ENCODE measurements at places on chromosomes 2 and 18.

- no peak for DNase-seq
These were observed 18.2 kb upstream of the CALCRL start for GRCh38 chr2:187466129-187466792.

GRCh38 chr2:107001551-107001950 lies 115.6 kb upstream of the ST6GAL2 start:
- DNase-seq, result no peak

DNA sequence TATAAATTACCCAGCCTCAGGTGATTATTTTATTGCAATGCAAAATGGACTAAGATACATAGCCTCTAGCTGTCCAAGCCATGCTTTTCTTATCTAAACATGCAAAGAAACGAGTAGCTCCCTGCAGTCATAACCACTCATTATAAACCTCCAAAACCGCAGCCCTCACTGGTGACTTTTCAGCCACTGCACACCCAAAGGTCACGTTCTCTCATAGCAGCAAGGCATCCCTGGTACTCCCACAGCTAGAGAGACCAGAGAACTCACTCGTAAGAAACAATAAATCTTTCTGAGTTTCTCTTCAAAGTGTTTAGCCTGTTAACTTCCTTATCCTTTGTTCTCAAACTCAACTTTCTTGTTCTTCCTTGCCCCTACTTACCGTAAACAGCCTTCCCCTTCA lies 28.5 kb upstream of the RALBP1 start:
- no peak for DNase-seq

DNA sequence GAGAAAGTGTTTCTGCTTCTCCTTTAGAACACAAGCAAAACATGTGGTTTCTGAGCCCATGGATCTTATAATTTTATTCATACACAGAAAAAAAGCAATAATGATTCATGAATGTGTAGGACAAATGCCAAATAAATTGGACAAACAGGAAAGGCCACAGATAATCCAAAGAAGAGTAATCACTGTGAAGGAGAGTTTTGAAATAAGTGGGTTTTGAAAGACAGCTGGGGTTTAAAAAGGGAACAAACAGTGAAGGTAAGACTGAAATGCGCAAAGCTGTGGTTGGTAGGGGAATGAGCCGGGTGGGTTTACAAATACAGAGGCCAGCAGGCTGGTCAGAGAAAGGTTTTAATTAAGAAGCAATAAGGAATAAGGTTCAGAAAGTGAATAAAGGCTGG lies 50.0 kb upstream of the MBOAT2 start:
- DNase-seq, result no peak

DNA sequence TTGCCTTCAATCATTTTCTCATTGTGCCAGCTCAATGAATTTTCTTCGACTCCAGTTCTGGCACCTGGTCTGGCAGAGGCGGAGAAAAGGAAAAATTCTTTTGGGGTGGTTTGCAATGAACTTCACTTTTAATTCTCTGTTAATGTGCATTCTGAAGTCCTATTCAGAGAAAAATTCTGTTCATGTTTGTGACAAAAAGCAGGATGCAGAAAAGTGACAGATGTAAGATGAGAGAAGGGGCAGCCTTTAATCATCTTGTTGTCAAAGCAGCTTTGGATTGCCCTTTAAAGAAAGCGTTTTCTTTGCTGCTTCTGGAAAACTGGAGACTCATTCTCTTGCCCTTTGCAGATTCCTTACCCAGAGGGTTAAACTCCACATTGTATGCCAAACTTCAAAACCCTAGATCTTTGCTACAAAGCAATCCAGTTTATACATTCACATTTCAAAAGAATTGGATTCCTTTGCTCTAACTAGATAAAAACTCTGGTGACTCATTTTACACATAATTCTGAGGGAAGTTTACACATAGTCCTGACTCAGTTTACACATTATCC lies 94.6 kb upstream of the CAVIN2 start:
- DNase-seq, result no peak

DNA sequence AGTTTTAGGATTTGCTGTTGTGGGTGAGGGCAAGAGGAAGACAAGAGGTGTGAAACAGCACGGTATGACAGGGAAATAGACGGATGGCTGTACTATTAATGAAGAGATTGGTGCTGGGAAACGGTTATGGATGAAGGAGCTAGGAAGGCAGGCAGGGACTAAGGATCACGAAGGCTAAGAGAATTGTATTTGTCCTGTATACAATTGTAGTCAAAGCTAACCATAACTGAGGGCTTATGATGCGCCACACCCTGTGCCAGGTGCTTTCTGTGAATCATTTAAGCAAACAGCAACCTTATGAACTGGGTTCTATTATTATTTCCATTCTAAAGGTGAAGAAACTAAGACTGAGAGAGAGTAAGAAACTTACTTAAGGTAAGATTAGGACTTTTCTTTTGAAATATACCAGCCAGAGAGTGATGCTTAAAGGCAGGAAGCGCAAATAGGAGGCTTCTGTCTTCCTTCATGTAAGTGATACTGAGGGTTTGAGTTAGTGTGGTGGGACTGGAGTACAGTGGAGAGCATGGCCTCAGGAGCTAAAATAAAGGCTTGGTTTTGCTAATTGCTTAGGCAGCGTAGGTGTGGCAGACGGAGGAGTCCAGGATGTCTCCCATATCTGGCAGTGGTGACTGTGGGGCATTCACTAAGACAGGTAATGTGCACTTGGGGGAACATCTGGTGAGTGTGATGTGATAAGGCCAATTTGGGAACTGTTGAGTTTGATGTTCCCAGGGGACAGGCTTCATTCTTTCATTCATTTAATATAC lies 85.8 kb downstream of the PLEKHM3 start:
- DNase-seq, result no peak

DNA sequence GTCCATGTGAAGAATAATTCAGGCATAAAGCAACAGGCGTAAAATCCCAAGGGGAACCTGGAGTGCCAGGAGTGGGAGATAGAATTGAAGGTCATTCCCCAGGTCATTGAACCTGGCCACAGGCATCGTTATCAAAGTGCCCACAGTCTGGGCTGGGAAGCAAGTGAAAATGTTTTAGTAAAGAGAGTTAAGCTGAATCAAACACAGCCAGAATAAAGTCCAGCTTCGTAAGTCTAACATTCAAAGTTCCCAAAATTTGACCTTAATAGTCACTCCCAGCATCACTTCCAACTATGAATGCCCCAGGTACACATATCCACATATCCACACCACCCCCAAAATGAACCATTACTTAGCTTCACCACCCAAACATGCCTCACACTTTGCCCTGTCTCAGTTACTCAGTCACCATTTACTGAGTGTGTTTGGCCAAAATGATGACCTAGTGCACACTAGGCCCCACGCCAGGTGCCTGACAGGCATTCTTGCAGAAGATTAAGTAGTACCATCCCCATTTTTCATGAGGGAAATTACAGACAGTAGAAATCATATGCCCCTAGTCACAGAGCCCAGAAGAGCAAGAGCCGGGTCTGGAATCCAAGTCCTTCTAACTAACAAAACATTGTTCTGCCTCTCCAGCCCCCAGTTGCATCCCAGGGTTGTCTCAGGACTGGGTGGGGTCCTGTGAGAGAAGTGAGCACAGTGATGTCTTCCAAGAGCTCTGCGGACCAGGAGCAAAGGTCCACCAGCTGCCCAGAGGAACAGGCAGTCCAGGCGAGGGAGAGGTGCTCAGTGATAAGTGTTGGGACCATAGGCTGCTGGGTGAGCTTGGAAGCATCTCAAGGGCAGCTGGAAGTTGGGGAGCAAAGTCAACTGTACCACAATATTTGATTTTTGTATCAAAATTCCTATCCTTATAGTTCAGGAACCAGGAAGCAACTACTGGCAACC lies 65.2 kb upstream of the MYCN start:
- DNase-seq, result no peak

- no peak for DNase-seq
These were observed 438.5 kb upstream of the TCF4 start for GRCh38 chr18:56026509-56026908.

DNA sequence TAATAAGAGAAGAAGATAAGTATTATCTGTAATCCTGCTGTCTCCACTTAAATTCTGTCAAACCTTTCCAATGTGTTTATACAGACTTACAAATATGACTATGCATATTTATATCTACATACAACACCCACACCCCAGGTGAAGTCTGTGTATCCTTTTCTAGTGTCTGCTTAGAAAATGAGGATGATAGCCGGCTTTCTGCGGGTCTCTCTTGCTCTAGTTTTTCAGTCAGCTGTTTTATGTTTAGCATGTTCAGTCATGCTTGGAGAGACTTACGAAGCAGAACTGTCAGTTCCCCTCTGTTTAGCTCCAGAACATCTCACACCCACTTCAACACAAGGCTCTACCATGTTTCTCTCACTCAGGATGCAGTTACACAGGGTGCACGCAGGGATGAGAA lies 137.3 kb upstream of the NFATC1 start:
- no peak for DNase-seq

- DNase-seq, result peak; percentile 23
These were observed 112.2 kb downstream of the MAP4K4 start for GRCh38 chr2:101809698-101810097.

GRCh38 chr2:138030459-138030858 lies 66.2 kb downstream of the HNMT start:
- no peak for DNase-seq

- DNase-seq, result peak; percentile 31
These were observed 60.1 kb downstream of the LIMS1 start for GRCh38 chr2:108594132-108594981.

DNA sequence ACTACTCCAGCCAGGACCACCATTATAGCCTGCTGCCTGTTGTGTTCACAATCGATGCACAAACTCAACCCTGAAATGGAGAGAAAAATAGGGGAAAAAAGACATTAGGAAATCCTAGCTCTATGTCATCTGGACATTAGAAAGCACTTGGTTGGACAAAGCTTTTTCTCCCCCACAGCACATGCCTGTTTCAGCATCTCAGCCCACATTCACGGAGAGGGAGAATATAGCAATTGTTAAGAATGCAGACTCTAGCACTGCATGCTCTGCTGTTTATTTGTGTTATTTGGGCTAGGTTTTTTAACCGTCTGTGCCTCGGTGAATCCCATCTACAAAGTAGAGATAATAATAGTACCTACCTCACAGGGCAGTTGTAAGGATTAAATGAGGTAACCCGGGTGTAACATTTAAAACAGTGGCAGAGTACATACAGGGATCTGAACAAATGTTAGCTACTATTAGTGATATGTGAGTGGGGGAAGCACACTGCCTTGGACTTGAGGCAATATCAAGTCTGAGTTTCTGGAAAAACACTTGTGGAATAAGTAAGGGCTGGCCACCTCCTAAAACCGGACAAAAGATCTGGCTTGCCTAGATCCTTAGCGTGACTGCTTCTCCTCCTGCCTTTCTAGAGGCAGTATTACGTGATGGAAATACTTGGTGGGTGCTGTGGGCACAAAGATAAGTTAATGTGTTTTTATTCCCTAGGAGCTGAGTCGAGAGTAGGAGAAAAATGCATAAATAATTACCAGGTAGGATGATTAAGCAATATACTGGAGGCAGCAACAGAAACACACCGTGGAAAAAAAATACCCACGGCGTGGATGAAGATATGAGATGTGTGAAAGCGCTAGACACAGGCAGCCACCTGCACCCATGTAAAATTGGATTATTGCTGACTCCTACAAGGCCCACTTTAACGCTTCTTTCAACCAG lies 1.0 kb upstream of the PPP1CB start:
- DNase-seq, result peak; percentile 45

- no peak for DNase-seq
These were observed 199.2 kb downstream of the TGIF1 start for GRCh38 chr18:3649135-3649632.

DNA sequence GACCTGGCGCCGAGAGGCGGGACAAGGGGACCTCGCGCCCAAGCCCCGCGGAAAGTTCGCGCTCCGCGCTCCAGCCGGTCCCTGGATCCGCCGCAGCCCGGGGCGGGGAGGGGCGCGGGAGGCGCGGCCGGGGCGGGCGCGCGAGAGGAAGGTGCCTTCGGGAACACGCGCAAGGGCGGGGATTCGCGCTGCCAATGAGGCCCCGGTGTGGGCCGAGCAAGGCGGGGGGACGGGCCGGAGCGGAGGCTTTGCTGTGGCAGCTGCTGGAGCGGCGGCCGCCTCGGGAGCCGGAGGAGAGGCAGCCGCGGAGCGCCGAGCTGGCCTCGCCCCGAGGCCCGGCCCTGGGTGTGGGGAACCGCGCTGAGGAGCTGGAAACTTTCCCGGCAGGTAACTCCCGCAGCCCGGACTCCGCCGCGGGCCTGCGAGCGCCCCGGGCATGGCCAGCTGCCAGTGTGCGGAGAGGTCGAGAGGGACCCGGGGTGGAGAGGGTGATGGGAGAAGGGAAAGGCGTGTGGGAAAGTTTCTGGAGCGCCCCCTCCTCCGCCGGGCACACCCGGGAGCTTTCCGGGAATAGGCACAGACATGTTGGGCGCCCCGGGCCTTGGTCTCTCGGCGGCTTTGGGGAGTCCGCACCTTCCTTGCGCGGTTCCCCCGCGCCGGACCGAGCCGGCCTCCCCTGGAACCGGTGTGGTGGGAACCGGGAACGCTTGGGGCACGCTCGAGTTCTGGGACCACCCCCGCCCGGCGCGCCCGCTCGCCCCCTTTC lies at the start of gene TANC1:
TANC1 (plus strand) TSS at position 245 of the 766 bp plus-strand sequence. CDS start 97,271 bp downstream, outside the sequence.
- DNase-seq, result peak; percentile 91

DNA sequence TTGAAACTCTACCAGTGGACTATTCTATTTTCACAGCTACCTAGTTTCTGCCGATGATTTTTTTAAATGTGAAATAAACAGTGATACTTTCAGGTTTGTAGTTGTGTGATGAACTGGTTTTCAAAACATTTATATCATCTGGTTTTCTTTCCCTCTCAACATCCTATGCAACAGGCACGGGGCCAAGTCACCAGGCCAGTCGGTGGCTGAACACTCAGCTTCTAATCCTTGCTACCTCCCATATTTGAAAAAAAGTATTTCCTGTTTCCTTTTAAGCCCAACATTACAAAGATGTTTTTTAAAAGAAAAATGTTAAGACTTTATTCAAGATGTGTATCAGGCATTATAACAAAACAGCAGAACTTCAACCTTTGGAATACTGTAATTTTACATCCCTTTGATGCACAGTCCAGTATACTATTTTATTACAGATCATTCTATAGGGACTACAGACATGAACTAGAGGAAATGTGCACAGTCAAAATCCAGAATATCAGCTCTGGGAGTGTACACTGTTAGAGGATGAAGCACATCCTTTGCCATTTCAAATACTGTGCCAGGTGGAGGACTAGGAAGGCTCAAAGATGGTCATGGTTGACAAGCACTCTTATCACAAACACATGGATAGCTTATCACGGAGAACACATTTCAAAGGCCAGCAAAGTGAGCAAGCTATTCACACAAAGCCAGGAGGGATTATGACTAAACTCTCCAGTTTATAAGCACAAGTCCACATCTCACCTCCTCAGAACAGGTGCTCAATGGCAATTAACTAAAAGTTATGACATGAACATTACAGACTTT lies 14.6 kb downstream of the MRPL35 start:
- no peak for DNase-seq
